ENCODE measurements at places on chromosomes 5 and 9. TPM values are rescaled to one million over a fixed set of nuclear protein-coding genes. Genes with fewer than 3 reads are reported as not detected.

The UGT3A2 gene
- total RNA-seq: not detected

The ANKRD20A1 gene
- not detected for total RNA-seq

The C9orf40 gene
- total RNA-seq: 8.6 TPM

The PSD2 gene
- total RNA-seq: not detected

The OMD gene
- not detected for total RNA-seq

The SLC25A46 gene
- 55.4 TPM for total RNA-seq

The RNF183 gene
- not detected for total RNA-seq

The HK3 gene
- total RNA-seq: not detected

The PCDHGA5 gene
- total RNA-seq: 1.8 TPM

The SLC2A8 gene
- 25.9 TPM for total RNA-seq

The GRM6 gene
- not detected for total RNA-seq

The TMEM215 gene
- total RNA-seq: not detected

The CDKN2B-AS1 gene
- total RNA-seq: 7.0 TPM

The FAM163B gene
- total RNA-seq: 1.2 TPM

The TMC1 gene
- total RNA-seq: 0.29 TPM

The QRFP gene
- total RNA-seq: not detected

The LRRC19 gene
- not detected for total RNA-seq

The AFAP1L1 gene
- 14.3 TPM for total RNA-seq

The TIFAB gene
- total RNA-seq: not detected

All from RPMI7951 (cell line).